Pancreas (tissue), 10 donors: ENCODE measurements at places on chromosomes 11 and 22. TPM values are rescaled to one million over a fixed set of nuclear protein-coding genes. Genes with fewer than 3 reads are reported as not detected.

- no peak for DNase-seq
- no peaks in the 10 kb centered on the region for H3K36me3 ChIP-seq
- peak overlapping the region; percentile 25 for H3K27ac ChIP-seq
Observed at GRCh38 chr11:16125796-16126195, 230.6 kb downstream of the SOX6 start.

DNA sequence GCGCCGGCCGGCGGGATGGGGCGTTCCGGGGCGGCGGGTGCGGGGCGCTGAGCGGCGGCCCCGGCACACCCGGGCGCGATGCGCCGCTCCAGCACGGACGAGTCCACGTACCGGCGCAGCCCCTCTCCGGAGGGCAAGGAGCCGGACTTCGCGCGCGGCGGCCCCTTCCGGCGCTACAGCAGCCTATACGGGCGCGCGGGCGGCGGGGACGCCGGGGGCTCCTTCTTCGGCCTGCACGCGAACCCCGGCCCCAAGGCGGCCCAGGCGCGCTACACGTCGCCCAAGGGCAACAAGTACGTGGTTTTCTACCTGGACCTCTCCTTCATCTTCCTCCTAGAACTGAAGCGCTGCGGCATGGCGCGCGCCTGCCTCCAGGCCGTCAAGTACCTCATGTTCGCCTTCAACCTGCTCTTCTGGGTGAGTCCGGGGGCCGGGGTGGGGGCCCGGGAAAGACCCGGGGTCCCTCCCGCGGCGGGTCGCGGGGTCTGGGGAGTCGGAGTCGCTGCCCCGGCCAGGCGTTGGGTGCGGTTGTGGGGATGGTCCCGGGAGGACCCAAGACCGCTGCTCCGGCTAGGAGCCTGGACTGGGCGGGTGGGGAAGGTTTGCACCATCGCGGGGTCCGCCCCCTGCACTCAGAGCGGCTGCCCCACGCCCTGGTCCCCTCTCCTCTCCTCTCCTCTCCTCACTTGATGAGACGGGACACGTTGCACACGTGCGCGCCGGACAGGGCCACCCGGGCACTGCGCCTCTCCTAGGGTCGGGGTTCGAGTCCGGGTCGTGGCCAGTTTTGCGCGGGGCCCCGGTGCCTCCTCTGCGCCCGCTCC is 7.5 kb downstream of the TSPAN4 start:
- peak overlapping the region; percentile 30 for H3K4me3 ChIP-seq
- H3K36me3 ChIP-seq, result no peaks in the 10 kb centered on the region
- no peak overlapping the region for H3K27ac ChIP-seq
- H3K27me3 ChIP-seq, result no peaks in the 10 kb centered on the region
- DNase-seq, result no peak

GRCh38 chr11:1959786-1960185 is 12.7 kb downstream of the MRPL23 start:
- no peaks in the 10 kb centered on the region for H3K36me3 ChIP-seq
- no peaks in the 10 kb centered on the region for H3K27me3 ChIP-seq
- DNase-seq, result no peak

DNA sequence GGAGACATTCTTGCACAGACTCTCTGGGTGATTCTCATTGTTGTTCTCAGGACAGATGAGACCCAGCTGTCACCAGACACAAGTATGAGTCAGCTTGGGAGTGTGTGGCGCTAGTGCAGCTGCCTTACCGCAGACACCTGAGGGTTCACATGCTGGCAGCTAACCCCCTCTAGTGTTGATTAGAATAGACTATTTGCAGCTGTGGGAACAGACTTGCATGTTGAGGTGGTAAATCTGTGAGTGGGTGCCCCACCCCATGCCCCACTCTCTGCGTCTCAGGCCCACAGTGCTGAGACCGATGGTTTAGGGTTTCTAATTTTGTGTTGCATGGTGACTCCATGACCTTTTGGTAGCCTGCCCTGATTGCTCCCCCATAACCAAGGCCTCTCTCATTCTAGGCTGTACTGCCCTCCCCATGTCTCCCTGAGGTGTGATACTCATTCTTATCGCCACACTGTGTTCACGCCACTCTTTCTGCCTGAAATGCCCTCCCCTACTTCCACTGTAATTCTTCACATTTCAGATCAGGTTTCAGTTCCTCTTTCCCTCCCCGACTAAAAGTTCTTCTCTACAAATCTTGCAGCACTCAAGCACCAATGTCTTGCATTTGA is 73.7 kb upstream of the KIRREL3 start:
- no peaks in the 10 kb centered on the region for H3K27me3 ChIP-seq
- H3K4me3 ChIP-seq, result no peak overlapping the region
- H3K36me3 ChIP-seq, result no peaks in the 10 kb centered on the region
- H3K27ac ChIP-seq, result no peak overlapping the region
- H3K4me1 ChIP-seq, result no peaks in the 10 kb centered on the region

- peaks cover 28% of the 10 kb centered on the region for H3K36me3 ChIP-seq
- H3K4me1 ChIP-seq, result no peaks in the 10 kb centered on the region
- H3K27ac ChIP-seq, result no peak overlapping the region
- no peak for DNase-seq
- no peaks in the 10 kb centered on the region for H3K27me3 ChIP-seq
- no peak overlapping the region for H3K4me3 ChIP-seq
Observed at GRCh38 chr22:49906799-49907290, 11.4 kb downstream of the ALG12 start.

GRCh38 chr11:133896028-133896427 is 50.7 kb upstream of the SPATA19 start:
- H3K4me1 ChIP-seq, result no peaks in the 10 kb centered on the region
- no peaks in the 10 kb centered on the region for H3K27me3 ChIP-seq
- no peak overlapping the region for H3K27ac ChIP-seq

The MUC6 gene
- 94.3 TPM for total RNA-seq

The TBX1 gene
- total RNA-seq, result not detected

The DDTL gene
- total RNA-seq, result 1.8 TPM

The ESAM gene
- total RNA-seq, result 10.0 TPM

The PPM1F gene
- 10.0 TPM for total RNA-seq

The ARHGAP42 gene
- 4.9 TPM for total RNA-seq

The EMID1 gene
- total RNA-seq, result 6.5 TPM
